ENCODE measurements at places on chromosomes 1 and 21.

- DNase-seq, result no peak
These were observed 11.7 kb downstream of the UBE2G2 start for GRCh38 chr21:44789880-44790279.

GRCh38 chr1:53559391-53559815, 100.2 kb downstream of the DMRTB1 start:
- DNase-seq, result peak; percentile 3

- no peak for DNase-seq
These were observed 60.2 kb downstream of the RIPK4 start for GRCh38 chr21:41706678-41707077.

GRCh38 chr1:92536980-92537884, 50.5 kb upstream of the GFI1 start:
- DNase-seq, result no peak

- DNase-seq, result no peak
These were observed 602 bp upstream of the UFC1 start for GRCh38 chr1:161153176-161153575.

GRCh38 chr1:101337968-101338367, 101.1 kb downstream of the S1PR1 start:
- DNase-seq, result no peak
